ENCODE measurements at places on chromosomes 7 and 10.

GRCh38 chr10:29386342-29386999 is 97.6 kb downstream of the LYZL1 start:
- DNase-seq, result no peak

GRCh38 chr7:13829914-13830900 is 159.3 kb downstream of the ETV1 start:
- no peak for DNase-seq

DNA sequence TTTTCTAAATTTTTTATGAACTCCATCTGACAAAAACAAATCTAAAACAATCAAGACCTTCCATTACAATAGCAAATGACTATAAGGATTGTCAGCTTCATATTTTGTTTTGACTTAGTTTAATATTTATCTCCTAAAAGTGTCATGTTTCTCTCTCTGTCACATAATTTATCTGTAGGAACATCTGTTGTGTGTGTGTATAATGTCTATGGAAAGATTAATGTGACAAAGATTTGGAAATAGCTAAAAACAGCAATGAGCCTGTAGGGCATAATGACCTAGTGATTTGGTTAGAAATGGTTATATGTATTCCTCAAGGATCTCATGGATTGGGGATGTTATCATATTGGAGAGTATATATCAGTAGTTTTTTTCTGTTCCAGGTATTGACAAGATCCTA is 69.6 kb upstream of the MDFIC start:
- DNase-seq, result no peak

GRCh38 chr7:133587903-133588302 is 335.0 kb downstream of the EXOC4 start:
- DNase-seq, result no peak
